ENCODE measurements at places on chromosomes 7 and 10.
A peak's percentile ranks its signal among the peaks of the same experiment; 100 is the strongest.

GRCh38 chr10:32961895-32962369 is 3.9 kb upstream of the ITGB1 start:
- no peak for DNase-seq

DNA sequence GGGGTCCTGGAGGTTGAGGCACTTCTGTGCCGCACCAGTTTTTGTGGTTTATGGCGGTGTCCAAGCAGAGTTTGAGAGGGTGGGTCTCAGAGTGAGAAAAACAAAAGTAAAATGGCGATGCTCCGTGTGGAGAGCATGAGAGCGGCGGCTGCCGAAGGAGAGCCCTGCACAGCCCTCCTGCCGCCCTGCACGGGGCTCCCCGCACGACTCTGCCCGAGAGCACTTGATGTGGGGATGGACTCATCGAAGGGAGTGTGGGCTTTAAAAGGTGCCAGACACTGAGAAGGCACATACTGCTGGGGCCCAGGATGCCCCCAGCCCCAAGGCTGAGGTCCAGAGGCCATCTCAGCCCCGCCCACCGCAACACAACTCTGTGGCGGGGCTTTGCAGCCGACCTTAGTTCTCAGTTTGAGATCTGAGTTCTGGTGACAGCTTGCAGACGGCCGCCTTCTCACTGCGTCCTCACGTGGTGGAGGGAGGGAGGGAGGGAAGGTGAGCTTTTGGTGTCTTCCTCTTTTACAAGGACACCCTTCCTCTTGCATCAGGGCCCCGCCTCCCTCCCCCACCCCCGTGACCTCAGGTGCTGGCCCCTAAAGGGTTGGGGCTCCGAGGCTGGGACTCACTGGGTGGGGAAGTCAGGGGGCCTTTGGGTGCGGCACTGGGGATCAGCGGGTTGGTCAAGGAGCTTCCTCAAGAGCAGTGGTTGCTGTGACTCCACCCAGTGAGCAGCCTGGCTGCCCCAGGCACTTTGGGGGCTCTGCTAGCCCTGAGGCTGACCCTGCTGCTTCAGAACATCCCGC is 69.1 kb downstream of the NKX6-2 start:
- DNase-seq, result no peak

DNA sequence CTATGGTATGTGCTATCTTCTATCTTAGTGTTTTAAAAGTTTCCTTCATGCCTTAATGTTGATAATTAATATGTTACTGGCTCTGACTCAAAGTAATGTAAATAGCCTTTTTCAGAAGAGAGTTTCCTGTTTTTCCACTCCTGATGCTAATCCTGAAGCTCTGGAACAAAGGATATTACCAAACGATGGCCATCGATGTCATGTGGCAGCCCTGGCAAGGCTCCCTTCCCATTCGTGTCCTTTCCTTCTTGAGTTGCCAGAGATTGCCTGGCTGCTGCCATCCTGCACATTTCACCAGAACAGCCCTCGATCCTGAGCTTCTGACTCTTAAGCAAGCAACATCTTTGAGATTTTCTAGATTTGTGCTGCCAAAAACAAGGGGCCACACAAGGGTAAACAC is 46.0 kb downstream of the RNF133 start:
- DNase-seq, result no peak

DNA sequence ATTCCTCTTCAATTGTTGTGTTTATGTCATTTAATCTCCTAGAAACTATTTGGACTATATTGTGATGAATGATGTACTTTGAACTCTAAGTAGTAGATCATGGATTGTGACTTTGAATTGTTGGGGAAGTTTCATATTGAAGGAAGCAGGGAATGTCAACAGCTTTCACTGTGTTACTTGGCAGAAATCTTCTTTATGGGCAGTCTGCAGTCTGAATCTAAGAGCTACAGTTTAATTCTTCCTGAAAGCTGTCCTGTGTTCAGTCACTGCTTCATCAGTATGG is 91.6 kb downstream of the PPP1R9A start:
- DNase-seq, result no peak

DNA sequence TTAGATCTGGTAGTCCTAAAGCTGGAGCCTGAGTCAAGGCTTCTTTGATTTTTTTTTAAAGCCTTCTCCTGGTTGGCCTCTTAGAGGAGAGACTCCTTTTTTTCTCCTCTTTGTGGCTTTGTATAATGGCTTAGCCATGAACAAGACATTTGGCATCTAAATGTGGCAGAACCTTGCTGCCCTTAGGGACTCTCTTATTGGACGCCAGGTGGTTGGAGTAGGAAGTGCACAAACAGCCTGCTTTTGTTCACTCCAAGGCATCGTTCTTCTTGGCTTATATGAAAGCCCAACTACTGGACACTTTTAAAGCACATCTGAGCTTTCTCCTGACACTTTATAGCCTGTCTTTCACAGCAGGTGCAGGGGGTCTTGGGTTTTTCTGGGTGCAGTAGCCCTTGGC is 25.0 kb downstream of the ZPBP start:
- DNase-seq, result no peak

DNA sequence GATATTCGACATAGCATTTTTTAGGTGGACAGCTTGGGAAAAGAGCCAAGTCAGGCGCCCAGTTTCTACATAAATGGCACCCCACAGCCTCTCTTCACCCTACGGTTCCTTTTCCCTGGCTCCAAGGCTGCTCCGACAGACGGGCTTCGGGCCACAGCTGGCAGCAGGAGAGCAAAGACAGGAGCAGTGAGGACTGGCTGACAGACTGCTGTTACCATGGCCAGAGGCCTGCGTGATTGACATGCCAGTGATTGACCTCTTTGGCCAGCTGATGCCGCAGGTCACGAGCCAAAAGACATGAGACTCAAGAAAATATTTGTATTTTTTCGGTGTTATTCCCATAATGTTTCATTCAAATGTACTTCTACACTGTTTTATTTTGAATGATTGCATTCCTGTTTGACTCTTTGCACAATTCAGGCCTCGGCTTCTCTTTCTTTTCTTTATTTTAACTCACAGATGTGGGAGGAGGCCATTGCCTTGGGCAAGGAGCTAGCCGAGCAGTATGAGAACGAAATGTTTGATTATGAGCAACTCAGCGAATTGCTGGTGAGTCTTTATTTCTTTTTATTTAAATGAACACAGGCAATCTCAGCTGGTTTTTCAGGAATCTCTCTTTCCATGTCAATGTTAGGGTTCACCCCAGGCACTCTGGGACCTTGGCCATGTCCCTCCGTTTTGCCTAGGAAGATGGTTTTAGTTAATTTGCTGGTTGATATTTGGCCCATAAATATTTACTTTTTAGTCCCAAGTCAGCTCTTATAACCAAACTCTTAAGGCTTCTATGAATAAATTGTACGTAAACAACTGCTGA is 146.3 kb upstream of the NPS start:
- no peak for DNase-seq

DNA sequence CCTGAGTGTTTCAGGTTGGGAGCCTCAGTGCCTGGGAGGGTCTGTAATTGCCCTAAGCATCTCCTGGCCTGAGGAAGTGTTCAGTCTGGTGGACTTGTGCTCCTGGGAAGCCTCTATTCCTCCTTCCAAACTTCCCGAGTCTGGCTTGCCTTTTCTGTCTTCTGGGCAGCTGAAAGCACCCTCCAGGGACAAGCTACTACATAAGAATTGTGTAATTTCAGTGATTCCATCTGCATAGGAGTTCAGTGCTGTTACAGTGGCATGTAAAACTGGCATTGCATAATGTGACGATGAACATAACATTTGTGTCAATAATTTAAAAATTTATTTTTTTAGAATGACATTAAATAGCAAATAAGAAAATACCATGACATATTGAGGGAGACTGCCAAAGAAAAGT is 109.3 kb downstream of the AOAH start:
- no peak for DNase-seq

DNA sequence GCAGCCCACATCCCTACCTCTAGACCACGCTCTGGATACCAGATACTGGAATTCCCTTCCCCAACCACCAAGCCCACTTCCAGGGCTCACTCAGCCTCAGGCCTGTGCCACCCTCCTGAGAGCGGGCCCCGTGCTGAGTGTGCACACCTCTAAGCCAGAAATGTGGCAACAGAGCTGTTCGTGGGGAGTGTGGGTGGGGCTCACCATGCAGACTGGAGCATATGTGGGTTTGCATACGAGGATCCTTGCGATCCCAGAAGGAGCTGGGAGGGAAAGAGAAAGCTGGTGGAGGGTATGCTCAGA is 13.0 kb upstream of the LIMK1 start:
- no peak for DNase-seq

GRCh38 chr7:47451851-47452205 is 130.1 kb downstream of the TNS3 start:
- DNase-seq, result no peak

DNA sequence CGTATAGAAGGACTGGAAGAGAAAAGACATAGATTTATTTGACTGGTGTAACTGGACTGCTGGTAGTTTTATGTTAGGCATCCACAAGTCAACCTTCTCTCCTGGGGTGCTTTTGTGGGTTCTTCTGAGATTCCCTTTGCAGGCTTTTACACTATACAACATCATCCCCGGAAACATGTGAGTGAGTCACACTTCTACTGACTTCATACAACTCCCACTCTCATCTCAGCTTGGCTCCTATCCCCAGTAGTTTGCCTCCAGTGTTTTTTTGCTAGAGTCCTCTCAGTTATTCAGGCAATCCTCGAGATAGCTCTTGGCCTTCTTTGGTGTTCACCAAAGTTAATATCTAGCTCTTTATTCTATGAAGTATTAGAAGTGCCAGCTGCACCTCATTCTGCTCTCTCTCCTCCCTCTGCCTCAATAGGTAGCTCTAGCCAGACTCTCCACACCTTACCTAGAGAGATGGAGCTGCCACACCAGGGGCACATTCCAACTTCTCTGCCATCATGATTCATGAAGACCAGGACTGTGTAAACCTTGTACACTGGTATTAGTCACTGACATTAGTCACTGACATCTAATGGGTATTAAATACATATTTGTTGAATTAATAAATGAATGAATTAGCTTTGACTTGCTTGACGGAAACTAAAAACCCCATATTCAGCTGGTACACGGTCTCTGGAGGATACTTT is 281.9 kb downstream of the PPP1R3A start:
- DNase-seq, result no peak

- no peak for DNase-seq
Measured at GRCh38 chr7:117188949-117189592, 133.8 kb downstream of the WNT2 start.

DNA sequence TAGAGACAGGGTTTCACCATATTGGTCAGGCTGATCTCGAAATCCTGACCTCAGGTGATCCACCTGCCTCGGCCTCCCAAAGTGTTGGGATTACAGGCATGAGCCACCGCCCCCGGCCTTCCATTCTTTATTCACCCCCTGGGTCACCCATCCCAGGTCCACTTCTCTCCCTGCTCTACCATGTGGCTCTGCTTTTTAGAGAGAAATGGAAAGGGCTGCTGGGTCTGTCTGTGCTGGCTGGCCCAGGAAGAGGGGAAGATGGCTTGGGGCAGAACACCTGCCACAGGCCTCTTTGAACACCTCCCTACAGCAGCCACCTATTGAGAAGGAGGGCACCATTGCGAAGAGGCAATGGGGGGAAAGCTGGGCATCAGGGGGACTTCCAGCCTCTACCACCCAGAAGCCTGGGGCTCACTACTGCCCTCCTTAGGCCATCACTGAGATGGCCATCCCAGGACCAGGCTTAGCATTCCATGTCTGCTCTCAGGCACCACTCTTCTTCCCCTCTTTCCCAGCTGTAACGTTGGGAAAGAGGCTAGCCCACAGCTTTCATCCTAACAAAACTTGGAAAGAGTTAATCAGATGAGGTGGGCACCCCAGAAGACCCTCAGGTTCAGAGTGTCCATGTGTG is 256.3 kb downstream of the GRID1 start:
- DNase-seq, result no peak

GRCh38 chr10:107443813-107444212 is 279.3 kb upstream of the SORCS1 start:
- DNase-seq, result no peak

GRCh38 chr7:151018421-151019129 is 5.7 kb downstream of the ATG9B start:
- peak; percentile 43 for DNase-seq

- no peak for DNase-seq
Measured at GRCh38 chr7:88539518-88539917, 220.0 kb upstream of the ZNF804B start.

DNA sequence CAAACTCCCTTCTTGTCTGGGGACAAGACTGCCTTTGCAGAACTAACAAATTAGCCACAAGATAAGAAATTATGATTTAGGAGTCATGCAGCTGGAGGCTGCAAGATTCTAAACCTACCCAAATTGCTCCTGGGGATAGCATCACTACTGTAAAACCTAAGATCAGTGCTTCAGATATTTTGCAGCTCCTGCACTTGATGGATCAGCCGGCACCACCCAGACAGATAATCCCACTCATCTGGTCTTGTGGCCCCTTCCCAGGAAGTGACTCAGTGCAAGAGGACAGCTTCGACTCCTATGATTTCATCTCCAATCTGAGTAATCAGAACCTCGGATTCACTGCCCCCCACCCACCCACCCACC is 181.9 kb downstream of the AKR1D1 start:
- DNase-seq, result no peak

DNA sequence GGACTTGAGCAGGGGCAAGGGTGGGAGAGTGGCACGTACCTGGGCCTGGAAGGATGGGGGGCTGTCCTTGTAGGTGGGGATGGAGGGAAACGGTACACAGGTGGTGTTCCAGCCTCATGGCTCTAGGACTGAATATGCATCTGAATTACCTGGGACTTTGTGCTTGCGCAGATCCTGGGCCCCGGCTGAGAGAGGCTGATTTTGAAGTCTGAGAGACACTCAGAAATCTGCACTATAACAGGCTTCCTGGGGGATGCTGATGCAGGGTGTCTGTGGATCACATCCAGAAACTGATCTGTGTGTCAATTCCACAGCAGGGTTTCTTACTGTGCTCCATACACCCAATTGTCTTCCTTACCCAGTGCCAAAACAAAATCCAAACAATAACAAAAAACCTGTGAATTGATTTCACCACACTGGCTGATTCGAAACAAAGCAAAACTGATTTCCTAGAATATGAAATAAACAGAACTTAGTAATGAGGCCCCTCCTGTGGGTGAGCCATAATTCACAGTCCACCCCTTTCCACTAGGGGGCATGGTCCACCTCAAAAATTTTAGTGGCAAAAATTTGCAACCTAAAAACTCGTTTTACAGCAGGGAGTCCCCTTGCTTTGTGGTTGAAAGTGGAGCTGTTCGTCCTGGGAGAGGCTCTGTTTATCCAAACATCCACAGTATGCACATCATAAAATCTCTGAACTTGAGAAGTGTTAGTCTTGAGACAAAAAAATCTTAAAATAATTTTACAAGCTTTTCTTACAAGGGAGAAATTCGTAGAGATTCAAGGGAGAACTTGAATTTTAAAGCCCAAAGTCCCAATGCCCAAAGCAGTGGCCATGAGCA is 32.0 kb upstream of the PLEKHA1 start:
- peak; percentile 68 for DNase-seq

DNA sequence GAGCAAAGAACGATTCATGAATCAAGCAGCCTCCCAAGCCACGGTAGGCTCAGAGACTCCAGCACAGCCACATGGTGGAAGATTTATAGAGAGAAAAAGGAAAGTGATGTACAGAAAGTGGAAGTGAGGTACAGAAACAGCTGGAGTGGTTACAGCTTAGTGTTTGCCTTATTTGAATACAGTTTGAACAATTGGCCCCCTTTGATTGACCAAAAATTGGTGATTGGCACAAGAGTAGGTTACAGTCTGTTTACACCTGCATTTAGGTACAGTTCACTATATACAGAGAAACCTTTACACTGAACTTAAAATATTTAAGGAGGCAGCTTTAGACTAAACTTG is 136.4 kb upstream of the ASAH2 start:
- DNase-seq, result no peak

All from activated CD8-positive, alpha-beta memory T cell treated with anti-CD3 and anti-CD28 coated beads, Interleukin-2, amount 50 U/mL, for 4 hours (primary cell).